Mucosa of gallbladder (tissue), 1 donor: ENCODE measurements at places on chromosomes 2 and 18. TPM values are rescaled to one million over a fixed set of nuclear protein-coding genes. Genes with fewer than 3 reads are reported as not detected.

Gene TCF4
- 44.5 TPM for total RNA-seq

Gene NEDD4L
- 99.5 TPM for total RNA-seq

Gene SPEG
- 80.5 TPM for total RNA-seq

Gene TWIST2
- 5.9 TPM for total RNA-seq

Gene CCDC138
- total RNA-seq, result 4.9 TPM

Gene EFEMP1
- 45.2 TPM for total RNA-seq

Gene OTOS
- not detected for total RNA-seq

Gene NABP1
- total RNA-seq, result 17.4 TPM

Gene PAX8
- total RNA-seq, result 3.5 TPM

Gene TRIM43
- total RNA-seq, result not detected

Gene CYP26B1
- 2.2 TPM for total RNA-seq

Gene FEV
- total RNA-seq, result not detected

- no peak for DNase-seq
Measured at GRCh38 chr2:24342110-24342910, 18.0 kb downstream of the ITSN2 start.

DNA sequence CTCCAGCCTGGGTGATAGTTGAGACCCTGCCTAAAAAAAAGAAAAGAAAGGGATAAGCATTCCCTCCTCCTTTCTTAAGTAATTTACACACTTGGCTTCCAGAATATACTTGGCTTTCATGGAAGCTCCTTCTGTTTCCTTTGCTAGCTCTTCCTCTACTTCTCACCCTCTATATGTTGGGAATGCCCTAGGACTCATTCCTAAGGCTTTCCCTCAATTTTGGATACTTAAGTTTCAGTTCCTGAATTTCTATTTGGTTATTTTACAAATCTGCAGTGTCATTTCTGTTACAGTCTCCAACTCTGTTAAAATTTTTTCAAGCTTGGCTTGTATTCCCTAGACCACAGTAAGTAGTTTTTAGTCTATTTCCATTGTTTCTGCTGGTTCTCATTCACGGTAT is 23.6 kb downstream of the SP3 start:
- no peak for DNase-seq

DNA sequence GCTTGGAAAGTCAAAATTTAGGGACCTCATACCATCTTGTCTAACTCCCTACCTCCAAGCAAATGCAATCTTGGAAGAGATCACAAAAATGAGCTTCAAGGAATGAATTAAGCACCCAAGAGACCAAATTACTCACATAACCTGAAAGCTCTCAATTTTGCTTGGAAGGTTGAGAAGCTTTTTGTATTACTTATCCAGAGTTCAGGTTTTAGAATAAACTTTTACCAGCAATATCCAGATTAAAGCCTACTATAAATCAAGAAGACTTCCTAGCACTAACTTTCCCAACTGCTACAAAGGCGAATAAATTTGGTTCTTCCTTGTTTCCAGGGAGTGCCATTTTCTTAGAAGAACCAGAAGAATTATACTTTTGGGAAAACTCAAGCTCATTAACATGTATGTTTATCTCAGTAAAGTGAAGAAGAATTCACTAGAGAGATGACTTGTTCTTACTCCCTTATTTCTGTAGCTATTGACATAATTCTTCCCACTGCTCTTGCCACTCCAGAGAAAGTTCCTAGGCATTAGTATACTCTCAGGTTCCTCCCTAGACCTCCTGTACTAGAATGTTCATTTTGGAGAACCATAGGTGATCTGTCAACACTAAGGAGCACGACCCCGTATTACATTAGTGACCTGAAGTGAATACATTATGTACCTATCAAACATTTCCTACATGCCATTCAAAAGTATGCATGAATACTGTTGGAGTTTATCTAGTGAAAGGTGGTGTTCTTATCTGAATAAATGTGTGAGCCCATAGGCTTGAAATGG is 18.0 kb upstream of the STPG4 start:
- DNase-seq, result no peak

GRCh38 chr2:36165132-36165531 is 190.4 kb upstream of the CRIM1 start:
- no peak for DNase-seq

GRCh38 chr2:240223631-240224030 is 83.2 kb upstream of the OTOS start:
- DNase-seq, result no peak

GRCh38 chr2:233384811-233385488 is 30.7 kb downstream of the DGKD start:
- DNase-seq, result no peak

GRCh38 chr18:2906704-2907549 is 60.1 kb downstream of the EMILIN2 start:
- DNase-seq, result no peak

GRCh38 chr2:186575302-186575701 is 14.6 kb upstream of the ITGAV start:
- peak; percentile 61 for DNase-seq

- DNase-seq, result no peak
Measured at GRCh38 chr2:65574993-65575392, 142.6 kb upstream of the SPRED2 start.

DNA sequence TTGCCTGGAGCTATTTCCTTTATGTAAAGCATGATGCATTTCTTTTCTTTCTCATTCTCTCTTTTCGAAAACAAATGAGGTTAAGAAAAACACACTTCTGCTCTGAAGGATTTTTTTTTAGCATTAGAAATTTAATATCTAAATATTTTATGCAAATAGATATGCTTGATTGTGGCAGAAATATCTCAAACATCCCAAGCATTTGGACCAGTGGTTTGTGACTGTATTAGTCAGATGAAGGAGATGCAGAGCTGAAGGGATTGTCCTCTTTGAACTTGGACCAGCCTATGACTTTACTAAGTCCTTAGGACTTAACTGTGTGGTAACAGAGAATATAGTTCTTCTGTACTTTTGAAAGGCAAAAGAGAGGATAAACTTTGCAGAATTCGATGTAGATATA is 335.9 kb upstream of the NT5C1B start:
- no peak for DNase-seq

DNA sequence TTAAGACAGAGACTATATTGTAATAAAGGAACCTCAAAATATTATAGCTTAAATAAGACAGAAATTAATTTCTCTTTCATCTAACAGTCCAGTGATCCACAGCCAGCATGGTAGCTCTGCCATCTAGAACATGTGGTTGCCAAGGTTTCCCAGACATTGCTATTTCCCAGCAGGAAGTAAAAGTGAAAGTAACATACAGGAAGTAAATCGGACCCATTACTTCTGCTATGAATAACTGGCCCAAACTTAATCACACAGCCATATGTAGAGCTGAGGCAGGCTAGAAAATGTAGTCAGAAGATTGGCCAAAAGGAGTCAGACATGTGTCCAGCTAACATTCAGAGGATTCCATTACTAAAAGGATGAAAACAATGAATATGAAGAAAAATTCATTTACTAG is 71.0 kb downstream of the NOL4 start:
- DNase-seq, result no peak

- no peak for DNase-seq
Measured at GRCh38 chr2:153543635-153544071, 65.1 kb upstream of the RPRM start.

- DNase-seq, result no peak
Measured at GRCh38 chr2:130765464-130765863, 10.1 kb downstream of the AMER3 start.

- DNase-seq, result no peak
Measured at GRCh38 chr2:111640480-111640879, 243.5 kb downstream of the ANAPC1 start.

- DNase-seq, result no peak
Measured at GRCh38 chr18:48306838-48307237, 102.3 kb downstream of the ZBTB7C start.

DNA sequence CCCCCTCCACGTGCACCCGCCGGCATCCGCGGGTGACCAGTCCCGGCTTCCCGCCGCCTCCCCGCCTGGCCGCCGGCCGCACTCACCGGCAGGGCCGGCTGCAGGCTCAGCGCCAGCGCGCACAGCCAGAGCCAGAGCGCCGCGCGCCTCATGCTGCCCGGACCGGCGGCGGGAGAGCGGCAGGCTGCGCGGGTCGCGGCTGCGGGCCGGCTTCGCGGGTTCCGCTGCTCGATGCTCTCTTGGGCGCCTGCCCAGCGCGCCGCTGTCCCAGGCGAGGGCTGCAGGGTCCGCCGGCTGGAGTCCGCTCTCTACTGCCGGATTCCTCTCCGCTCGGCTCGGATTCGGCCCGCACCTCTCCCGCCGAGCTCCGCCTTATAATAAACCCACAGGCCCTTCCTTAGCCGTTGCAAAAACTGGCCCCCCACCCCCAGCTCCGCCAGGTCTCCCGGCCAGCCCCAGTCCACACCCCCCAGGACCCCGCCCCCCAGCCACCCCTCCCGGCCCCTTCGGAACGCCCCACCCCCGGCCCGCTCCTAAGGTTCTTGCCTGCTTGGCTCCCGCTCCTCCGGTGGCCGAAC is at the start of gene SDC1:
Gene SDC1 (minus strand): TSS at position 415 of the 578 bp plus-strand sequence. CDS start 263 bp downstream, at position 152.
- peak; percentile 59 for DNase-seq

DNA sequence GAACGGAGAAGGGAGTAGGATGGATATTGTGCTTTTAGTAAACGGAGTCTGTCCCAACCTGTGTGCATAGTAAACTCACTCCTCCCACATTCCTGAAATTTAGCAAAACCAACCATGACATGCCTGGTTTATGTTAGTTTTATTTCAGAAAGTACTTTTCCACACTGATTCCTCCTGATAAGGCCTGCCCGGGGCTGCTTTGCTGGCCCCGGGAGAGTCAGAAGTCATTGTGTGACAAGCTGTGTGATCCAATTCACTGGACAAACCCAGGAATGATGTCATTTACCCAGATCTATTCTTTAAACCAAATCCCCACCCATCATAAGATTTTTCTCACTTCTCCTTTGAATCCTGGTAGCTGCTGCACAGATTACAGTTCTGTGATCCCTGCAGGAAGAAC is 109.0 kb downstream of the SETBP1 start:
- DNase-seq, result no peak

DNA sequence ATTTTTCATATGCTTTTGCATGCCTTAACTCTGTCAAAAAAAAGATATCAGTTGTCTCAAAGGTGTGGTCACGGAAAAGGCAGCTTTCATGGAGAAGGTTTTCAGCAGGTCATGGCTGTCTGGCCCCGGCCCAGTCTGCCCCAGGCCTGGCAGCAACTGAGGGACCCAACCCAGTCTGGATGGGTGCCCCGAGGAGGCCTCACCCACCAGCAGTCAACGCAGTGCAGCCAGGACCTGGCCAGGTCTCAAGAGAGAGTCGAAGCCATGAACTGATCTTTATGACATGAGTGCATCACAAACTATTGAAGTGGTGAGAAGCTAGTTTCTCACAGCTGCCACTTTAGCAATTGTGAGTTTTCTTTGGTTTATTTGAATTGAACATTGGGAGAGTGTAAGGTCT is 7.9 kb downstream of the TUBB6 start:
- no peak for DNase-seq

DNA sequence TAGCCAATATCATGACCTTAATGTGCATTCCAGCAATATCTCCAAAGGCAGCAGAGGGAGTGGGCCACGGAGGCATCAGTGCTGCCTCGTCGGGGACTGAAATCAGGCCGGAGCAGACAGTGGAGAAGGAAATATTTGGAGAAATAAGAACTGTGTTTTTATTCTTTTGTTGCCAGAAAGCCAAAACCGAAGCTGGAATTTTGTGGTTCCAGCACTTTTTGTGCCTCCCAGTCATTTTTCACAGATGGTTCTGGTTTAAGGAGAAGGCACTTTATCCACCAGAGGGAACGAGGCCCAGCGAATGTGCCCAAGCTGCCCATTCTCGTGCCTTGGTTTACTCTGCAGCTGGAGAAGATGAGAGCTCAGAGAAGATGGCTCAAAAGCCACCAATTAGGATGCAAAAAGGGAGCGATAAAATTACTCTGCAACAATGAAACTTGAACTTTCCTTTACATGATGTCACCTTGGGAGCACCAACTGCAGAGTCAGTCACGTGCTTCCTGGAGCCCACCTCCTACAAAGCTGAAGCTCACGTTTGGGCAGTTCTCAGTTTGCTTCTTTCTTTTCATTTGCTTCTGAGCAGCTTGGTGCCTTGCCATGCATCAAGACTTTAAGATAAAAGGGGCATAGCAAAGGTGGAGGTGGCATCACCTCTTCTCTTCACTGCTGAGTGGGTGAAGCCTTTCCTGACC is 288.7 kb downstream of the LPIN1 start:
- DNase-seq, result no peak

DNA sequence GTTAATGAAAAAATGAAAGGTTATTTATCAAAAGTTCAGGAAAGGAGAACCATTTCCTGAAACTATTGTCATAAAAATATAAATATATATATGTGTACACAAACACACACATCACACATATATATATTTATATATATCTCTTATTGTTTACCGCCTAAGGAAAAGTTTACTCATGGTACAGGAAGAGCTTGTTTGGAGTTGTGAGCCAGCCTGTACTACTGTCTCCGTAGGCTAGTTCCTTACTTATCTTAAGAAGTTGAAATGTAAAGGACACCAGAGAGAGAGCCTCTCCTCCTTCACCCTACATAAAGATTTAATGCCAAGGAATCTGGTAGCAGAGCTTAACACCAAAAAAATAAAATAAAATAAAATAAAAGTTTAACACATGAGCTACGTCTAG is 19.6 kb downstream of the DSC1 start:
- no peak for DNase-seq

GRCh38 chr18:37671119-37671518 is 105.5 kb upstream of the CELF4 start:
- no peak for DNase-seq

DNA sequence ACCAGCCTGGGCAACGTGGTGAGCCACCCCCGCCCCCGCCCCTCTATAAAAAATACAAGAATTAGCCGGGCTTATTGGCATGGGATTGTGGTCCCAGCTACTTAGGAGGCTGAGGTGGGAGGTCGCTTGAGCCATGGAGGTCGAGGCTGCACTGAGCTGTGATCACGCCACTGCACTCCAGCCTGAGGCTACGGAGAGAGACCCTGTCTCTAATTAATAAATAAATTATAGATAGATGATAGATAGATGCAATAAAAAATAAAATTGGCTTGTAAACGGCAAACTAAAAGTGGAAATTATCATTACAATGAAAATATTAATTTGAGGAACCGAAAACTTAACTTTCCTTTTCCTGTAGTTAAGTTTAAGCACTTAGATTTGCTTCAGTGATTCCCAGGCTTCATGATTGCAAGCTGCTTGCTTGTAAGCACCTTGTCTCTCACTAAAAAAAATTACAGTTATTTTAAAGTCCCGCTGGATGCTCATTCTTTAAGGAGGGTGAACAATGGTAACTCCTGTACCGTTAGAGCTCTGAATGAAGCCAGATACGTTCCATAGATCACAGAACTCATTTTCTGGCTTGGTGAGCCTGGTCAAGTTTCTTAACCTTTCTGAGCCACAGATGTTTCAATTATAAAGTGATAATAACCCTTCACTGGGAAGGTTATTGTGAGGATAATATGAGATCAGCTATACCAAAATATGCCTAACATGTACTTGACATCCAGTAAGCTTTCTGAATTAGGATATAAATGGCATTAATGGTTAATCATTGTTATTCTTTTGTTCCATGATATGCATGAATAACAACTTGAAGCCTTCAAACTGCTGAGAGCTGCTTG is 9.3 kb upstream of the NARS1 start:
- no peak for DNase-seq
